Mammary epithelial cell (primary cell): ENCODE measurements at places on chromosomes 6 and 20. TPM values are rescaled to one million over a fixed set of nuclear protein-coding genes. Genes with fewer than 3 reads are reported as not detected.

The ID4 gene
- total RNA-seq = 32.5 TPM

The SKIC2 gene
- 51.1 and 61.7 TPM in 2 replicates for total RNA-seq

The SAPCD1 gene
- 0.33 TPM for total RNA-seq

The PDYN gene
- total RNA-seq = not detected in 2 replicates

The NRN1 gene
- total RNA-seq = 3.4 and 4.2 TPM in 2 replicates

The CRISP3 gene
- not detected in 2 replicates for total RNA-seq
